HL-60 (cell line): ENCODE measurements at places on chromosomes 6 and 20.

GRCh38 chr20:41171736-41172295, 34.5 kb downstream of the PLCG1 start:
- DNase-seq, result no peak

GRCh38 chr6:81166770-81167169, 585.7 kb downstream of the TENT5A start:
- no peak for DNase-seq

- DNase-seq, result no peak
These were observed 45.6 kb downstream of the FKBP5 start for GRCh38 chr6:35643162-35643535.

- no peak for DNase-seq
These were observed 9.4 kb downstream of the MYH7B start for GRCh38 chr20:34965051-34965450.

DNA sequence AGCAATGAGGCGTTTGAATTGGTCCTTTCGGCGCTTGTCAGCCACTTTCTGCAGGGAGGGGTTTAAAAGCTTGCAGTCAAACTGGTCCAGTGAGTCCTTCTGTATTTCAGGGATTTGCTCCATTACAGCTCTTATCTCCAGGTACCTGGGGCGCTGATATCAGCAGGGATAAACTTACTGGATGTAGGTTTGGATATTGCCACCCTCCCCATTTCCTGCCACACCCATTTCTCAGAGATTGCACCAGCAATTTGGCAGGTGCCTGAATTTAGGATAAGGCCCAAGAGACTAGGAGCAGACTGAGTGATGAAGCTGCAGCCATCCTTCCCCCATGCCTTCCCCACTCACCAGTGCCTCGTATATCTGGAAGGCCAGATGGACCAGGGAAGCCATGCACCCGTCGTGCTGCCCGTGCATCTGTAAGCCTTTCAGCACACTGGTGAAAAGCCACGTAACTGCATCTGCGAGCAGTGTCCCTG, 7.6 kb downstream of the POLR1C start:
- no peak for DNase-seq

GRCh38 chr6:96836631-96837080, 621 bp downstream of the GPR63 start:
- peak; percentile 2 for DNase-seq

DNA sequence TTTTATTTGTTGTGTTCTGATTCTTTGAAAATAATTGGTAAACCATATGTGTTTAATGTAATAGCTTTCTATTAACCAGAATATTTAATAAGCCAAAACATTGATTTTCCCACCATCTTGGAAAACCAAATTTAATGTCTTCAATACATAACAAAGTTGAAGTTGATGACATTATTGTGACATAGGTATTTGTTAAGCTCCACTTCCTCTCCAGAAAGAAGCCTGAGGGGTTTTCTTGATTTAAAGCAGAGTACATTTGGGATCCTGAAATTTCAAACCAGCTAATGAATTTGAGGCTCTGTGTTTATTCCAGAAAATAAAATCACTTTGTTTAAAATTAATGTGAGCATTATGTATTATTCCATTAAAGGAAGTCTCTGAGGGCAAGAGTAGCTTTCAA, 106.3 kb downstream of the PERP start:
- no peak for DNase-seq

- DNase-seq, result no peak
These were observed 67.9 kb downstream of the TRMT11 start for GRCh38 chr6:126054258-126054702.

DNA sequence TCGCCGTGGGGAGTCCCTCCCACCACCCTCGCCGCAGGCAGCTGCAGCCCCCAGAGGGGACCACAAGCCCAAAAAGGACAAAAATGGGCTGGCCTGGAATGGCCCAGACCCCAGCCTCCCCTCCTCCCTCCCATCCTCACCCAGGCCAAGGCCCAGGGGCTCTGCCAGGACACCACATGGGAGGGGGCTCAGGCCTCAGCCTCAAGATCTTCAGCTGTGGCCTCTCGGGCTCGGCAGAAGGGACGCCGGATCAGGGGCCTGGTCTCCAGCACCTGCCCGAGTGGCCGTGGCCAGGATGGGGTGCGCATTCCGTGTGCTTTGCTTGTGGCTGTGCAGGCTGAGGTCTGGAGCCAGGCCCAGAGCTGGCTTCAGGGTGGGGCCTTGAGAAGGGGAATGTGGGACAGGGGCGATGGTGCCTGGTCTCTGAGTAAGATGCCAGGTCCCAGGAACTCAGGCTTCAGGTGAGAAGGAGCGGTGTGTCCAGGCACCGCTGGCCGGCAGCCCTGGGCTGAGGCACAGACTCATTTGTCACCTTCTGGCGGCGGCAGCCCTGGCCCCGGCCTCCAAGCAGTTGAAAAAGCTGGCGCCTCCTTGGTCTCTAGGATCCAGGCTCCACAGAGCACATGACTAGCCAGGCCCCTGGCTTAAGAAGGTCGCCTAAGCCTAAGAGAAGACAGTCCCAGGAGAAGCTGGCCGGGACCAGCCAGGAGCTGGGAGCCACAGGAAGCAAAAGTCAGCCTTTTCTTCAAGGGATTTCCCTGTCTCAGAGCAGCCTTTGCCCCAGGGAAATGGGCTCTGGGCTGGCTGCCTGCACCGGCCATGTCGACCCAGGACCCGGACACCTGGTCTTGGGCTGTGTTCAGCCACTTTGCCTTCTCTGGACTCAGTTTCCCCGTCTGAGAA, 35.2 kb upstream of the MRGBP start:
- DNase-seq, result no peak

- DNase-seq, result no peak
These were observed 7.6 kb upstream of the CLDN20 start for GRCh38 chr6:155256122-155256795.

GRCh38 chr6:64249115-64249514, 613.5 kb downstream of the PHF3 start:
- DNase-seq, result no peak

- no peak for DNase-seq
These were observed 171.6 kb downstream of the UBE3D start for GRCh38 chr6:82893889-82894652.

GRCh38 chr6:114064862-114065261, 93.9 kb upstream of the HDAC2 start:
- no peak for DNase-seq

DNA sequence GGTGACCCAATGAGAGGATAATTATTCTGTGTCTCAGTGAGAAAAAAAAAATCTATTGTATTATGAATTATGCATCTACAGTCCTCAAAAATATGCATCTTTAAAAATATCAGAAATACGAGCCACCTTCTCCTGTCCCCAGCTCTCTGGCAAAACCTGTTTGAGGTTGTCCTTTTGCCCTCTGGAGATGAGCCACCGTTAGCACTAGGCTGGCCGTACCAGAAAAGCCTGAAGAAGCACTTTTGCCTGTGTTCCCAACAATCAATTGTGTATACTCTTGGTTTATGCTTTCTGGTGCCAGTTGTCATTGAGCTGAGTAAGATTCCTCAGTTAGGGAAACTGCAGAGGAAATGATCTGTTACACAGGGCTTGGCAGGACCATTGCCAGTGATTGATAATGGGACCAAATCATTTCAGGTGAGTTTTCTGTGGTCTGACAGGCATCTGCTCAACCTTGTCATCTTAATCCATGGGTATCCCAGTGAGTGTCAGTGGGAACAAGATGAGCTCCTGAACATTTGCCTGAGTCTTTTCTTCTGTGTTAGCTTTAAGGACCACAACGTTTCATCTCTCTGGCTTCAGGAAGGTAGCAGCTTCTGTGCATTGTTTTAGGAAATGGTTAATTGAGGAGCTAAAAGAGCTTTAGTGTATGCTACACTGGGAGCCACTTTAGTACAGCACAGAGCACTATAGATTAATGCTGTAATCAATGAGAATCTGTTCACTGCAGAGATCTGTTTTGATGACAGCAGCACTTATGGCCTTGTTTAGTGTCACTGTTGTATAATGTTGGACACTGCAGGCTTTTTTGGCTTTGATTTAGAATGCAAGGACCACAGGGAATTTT, 330.1 kb downstream of the RIMS1 start:
- no peak for DNase-seq

DNA sequence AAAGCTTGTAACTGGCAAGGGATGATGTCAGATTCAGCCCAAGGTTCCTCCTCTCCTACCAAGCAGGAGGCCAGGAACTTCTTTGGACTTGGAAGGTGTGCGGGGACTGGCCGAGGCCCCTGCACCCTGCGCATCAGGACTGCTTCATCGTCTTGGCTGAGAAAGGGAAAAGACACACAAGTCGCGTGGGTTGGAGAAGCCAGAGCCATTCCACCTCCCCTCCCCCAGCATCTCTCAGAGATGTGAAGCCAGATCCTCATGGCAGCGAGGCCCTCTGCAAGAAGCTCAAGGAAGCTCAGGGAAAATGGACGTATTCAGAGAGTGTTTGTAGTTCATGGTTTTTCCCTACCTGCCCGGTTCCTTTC, 14.4 kb downstream of the TNFAIP3 start:
- DNase-seq, result no peak

- DNase-seq, result no peak
These were observed 300.0 kb upstream of the FLRT3 start for GRCh38 chr20:14637441-14637840.
